Stimulated activated CD4-positive, alpha-beta T cell treated with anti-CD3 and anti-CD28 coated beads, Interleukin-12 subunit alpha, Interleukin-12 subunit beta, amount 100 ng/mL, for 4 hours (primary cell): ENCODE measurements at places on chromosomes 3 and 15.

- no peak for DNase-seq
Measured at GRCh38 chr3:58946875-58947274, 103.0 kb downstream of the CFAP20DC start.

DNA sequence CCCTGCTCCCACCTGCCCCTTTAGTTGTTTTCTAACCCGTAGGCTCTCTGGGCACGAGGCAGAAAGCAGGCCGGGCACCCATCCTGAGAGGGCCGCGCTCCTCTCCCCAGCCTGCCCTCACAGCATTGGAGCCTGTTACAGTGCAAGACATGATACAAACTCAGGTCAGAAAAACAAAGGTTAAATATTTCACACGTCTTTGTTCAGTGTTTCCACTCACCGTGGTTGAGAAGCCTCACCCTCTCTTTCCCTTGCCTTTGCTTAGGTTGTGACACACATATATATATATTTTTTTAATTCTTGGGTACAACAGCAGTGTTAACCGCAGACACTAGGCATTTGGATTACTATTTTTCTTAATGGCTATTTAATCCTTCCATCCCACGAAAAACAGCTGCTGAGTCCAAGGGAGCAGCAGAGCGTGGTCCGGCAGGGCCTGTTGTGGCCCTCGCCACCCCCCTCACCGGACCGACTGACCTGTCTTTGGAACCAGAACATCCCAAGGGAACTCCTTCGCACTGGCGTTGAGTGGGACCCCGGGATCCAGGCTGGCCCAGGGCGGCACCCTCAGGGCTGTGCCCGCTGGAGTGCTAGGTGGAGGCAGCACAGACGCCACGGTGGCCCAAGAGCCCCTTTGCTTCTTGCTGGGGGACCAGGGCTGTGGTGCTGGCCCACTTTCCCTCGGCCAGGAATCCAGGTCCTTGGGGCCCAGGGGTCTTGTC is 48.5 kb downstream of the PGPEP1L start:
- DNase-seq: no peak

GRCh38 chr15:88902221-88902835 is 7.0 kb upstream of the HAPLN3 start:
- DNase-seq: no peak

GRCh38 chr15:87848012-87848411 is 408.5 kb downstream of the NTRK3 start:
- DNase-seq: no peak

DNA sequence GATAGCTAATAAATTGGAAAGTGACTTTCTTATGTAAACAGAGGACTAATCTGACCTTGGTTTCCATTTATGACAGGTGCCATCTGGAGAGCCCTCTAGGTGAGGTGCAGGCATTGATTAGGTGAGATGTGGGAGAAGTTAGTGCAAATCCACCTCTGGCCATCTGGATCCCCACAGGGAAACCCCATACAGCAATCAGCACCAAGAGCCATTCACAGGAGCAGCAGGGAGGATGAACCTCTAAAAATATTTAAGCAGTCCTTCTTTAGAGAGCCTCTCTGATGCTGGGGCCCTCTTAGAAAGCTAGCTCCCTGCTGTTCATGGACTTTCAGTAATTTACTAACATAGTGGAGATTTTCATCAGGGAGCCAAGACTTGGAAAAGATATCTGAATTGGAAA is 69.3 kb downstream of the CLSTN2 start:
- no peak for DNase-seq

GRCh38 chr3:73719861-73720260 is 95.1 kb upstream of the PDZRN3 start:
- DNase-seq: no peak

DNA sequence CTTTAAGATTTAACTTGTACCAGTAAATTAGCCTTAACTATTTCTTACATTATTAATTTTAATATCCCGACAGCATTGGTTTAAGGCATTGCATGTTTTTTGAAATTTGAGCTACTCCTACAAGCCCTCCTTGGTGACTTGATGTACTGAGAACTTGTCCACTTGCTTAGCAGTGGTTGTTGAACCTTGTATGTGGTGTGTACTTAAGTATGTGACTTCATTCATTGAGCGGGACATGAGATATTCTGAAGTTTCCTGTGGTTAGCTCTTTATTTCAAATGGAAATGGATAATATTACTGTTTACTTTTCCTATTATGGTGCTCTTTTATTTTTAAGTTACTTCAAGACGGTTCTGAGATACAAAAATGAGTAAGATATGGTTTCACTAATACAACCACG is 3.6 kb upstream of the COL6A5 start:
- no peak for DNase-seq

- no peak for DNase-seq
Measured at GRCh38 chr3:70824078-70824477, 511.6 kb upstream of the MDFIC2 start.

DNA sequence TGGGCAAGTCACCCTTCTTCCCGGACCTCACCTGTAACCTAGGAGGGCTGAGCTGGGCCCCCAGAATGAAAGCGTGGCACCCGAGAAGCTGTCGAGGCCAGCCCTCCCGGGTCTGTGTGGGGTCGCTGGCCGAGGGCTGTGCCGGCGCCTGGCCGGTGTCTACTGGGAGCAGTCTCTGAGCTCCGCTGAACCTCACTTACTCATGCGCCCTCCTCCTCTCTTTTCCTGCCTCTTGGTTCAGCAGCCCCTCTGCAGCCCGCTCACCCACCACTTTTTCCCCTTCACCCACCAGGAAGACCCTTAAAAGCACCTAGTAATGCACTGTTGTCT is 419 bp downstream of the HYKK start:
- DNase-seq: peak; percentile 11

- no peak for DNase-seq
Measured at GRCh38 chr3:94787734-94788270, 724.9 kb downstream of the NSUN3 start.

DNA sequence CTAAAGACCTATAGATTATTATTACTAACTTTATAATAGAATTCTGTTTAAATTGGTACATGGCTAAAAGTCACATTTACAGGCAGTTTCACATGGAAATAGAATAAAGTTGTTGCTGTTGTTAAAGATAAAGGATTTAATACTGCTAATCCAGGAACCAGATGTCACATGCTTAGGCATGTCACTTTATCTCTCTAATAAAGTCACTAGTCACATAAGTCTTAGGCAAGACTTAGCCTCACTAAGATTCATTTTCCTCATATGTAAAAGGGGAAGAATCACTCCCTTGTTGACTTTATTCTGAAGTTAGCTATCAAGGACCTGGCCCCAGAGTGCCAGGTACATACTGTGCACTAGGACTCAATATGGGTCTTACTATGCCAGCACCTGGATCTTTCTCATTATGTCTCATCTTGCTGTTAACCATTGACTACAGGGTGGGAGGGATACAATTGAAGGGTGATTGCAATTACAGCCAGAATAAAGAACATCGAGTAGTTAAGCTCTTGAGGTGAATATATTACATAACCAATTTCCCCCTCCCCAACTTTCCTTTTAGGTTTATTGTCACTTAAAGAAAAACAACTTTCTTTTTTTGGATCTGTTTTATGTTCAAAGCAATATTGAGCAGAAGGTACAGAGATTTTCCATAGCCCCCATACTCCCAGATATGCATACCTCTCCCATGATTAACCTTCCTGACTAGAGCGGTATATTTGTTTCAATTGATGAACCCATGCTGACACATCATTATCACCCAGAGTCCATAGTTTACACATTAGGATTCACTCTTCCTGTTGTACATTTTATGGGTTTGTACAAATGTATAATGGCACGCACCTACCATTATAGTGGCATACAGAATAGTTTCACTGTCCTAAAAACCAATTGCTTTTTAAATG is 36.6 kb downstream of the LNP1 start:
- no peak for DNase-seq

DNA sequence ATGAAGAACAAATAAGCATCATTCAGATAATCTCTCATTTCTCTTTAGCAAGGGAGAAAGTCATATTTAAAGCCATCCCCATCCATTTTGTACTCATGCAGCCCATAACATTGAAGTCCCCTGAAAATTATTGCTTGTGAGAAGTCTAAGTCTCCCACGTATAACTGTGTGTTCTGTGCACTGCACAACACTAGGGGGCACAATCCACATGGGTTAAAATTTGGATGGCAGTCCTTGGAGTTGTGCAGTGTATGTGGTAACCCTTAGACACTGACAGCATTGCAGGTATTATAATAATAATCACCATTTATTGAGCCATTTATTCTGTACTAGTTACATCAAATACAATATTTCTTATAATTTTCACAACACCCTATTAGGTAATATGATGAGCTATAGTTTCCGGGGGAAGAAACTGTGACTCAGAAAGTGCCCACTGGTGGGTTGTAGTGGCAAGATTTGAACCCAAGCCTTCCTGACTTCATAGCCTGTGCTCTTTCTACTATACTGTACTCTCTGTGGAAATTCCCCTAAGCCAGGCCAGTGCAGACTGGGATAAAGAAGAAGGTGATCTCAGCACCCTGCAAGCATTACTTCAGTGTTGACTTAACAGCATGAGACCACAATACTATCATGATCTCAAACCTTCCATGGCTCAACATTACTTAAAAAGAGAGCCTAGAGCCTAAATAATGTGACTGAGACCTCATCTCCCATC is 15.7 kb downstream of the KCNAB1 start:
- DNase-seq: no peak

GRCh38 chr3:87305517-87305916 is 29.1 kb upstream of the POU1F1 start:
- no peak for DNase-seq

DNA sequence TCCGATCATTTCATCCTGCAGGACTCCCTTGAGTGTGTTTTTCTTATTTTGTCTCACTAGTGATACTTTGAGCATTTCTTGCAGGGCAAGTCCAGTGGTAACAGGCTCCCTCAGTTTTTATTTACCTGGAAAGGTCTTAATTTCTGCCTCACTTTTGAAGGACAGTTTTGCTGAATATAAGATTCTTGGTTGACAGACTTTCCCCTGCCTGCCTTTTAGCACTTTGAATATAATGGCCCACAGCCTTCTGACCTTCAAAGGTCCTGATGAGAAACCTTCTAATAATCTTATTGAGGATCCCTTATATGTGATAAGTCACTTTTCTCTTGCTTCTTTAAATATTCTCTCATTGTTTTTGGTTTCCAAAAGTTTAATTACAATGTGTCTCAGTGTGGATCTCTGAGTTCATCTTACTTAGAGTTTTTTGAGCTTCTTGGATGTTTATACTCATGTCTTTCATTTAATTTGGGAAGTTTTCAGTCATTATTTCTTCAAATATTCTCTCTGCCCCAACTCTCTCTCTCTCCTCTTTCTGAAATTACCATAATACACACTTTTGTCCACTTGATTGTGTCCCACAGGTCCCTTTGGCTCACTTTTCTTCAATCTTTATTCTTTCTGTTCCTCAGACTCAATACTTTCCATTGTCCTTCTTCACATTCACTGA is 36.3 kb upstream of the ARIH1 start:
- DNase-seq: no peak
